Airway epithelial cell (primary cell): ENCODE measurements at places on chromosomes 2 and 18. TPM values are rescaled to one million over a fixed set of nuclear protein-coding genes. Genes with fewer than 3 reads are reported as not detected.

The PXDN gene
- total RNA-seq = 57.2 and 85.1 TPM in 2 replicates

The UGT1A3 gene
- total RNA-seq = 0.35 TPM in 1 of 2 replicates, not detected in the other

The GPR75 gene
- total RNA-seq = 0.05 and 0.78 TPM in 2 replicates

The MRPS9 gene
- total RNA-seq = 30.5 and 31.0 TPM in 2 replicates

The APCDD1 gene
- 0.28 and 0.35 TPM in 2 replicates for total RNA-seq

The SP140 gene
- not detected in 2 replicates for total RNA-seq

The FAM237A gene
- total RNA-seq = not detected in 2 replicates

The RAB6C gene
- not detected in 2 replicates for total RNA-seq

The TMEM37 gene
- total RNA-seq = not detected in 2 replicates

The MOCOS gene
- total RNA-seq = 1.2 and 2.9 TPM in 2 replicates

The TRMT61B gene
- total RNA-seq = 8.5 and 12.0 TPM in 2 replicates
